Activated CD8-positive, alpha-beta memory T cell treated with anti-CD3 and anti-CD28 coated beads for 36 hours (primary cell): ENCODE measurements at places on chromosomes 16 and 17. TPM values are rescaled to one million over a fixed set of nuclear protein-coding genes. Genes with fewer than 3 reads are reported as not detected.

The NLE1 gene
- total RNA-seq = 59.1 TPM

The KRT24 gene
- not detected for total RNA-seq

The FSCN2 gene
- total RNA-seq = 0.50 TPM

The CD300LG gene
- total RNA-seq = not detected

The KRT12 gene
- not detected for total RNA-seq

The SLC39A11 gene
- total RNA-seq = 16.1 TPM

The TNK1 gene
- total RNA-seq = 5.6 TPM

The SDR42E2 gene
- total RNA-seq = not detected

The ERN2 gene
- total RNA-seq = not detected

The IL34 gene
- not detected for total RNA-seq

The FASN gene
- 305 TPM for total RNA-seq

The PDILT gene
- not detected for total RNA-seq

The LRRC75A gene
- 1.8 TPM for total RNA-seq

The APOH gene
- not detected for total RNA-seq

The GFER gene
- 39.1 TPM for total RNA-seq

The OSGIN1 gene
- total RNA-seq = 0.65 TPM

The RTN4RL1 gene
- 1.5 TPM for total RNA-seq

The TOP2A gene
- 160 TPM for total RNA-seq

The KRT31 gene
- not detected for total RNA-seq

The HSD17B1 gene
- total RNA-seq = 0.29 TPM

The MARVELD3 gene
- total RNA-seq = not detected

The PIRT gene
- not detected for total RNA-seq

The AGRP gene
- total RNA-seq = not detected
